ENCODE measurements at places on chromosomes 2 and 18.

DNA sequence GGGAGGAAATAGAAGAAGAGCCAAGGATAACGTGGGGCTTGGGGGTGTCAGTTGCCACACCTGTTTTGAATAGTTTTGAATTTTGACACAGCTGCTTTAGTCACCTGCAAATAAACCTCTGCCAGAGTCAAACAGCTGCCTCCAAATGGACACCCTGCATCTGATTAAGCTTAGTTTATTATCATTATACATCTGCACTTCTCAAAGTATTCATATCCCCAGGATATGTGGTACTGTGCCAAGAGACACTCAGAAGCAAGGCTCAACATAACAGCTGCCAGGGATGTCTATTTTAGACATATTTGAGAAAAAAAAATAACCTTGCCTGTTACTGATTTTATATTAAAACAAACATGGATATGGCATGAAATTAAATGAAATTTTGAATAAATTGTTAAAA, 122.5 kb upstream of the WDR75 start:
- no peak for DNase-seq

DNA sequence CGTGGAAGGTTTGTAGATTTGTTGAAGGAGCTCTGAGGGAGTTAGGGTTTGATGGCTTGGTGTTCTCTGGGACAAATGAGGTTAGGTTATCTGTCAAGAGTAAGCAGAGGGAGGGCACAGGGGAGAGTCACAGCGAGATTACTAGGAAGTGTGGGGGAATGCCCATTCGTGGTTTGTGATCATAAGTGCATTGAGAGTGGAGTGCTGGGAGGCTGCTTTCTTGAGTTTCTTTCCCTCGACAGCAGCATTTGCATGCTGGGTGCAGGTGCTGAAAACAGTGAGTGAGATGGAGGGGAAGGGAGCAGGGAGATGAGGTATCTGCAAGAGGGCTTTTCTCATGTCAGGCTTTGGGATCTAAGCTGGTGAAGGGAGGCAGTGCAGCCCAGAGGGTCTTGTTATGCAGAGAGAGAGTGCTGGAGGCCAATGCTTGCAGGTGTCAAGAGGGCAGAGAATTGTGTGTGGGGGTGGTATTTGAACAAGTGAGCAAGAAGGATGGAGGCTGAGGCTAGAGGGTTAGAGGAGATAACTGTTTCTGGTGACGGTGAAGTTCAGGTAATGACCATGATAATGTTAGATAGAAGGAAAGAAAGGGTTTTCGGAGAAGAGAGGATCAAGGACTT, 8.8 kb downstream of the RALB start:
- no peak for DNase-seq

- no peak for DNase-seq
Measured at GRCh38 chr18:62487161-62487560, 35.7 kb upstream of the ZCCHC2 start.

DNA sequence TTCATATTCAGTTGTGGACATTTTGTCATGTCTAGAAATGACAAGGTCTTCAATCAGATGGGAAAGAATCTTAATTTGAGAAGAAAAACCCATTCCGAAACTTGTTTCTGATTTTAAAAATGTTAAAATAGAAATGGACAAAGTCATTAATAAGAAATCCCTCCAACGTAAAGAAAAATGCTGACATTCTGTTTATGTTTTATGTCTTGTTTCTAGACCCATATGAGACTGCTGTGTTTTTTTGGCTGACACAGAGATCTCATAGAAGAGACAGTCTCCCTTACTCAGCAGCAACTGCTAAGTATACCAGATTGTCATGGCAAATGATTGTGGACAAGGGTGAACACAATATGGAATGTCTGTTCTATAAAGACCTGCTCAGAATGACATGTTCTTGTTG, 538.5 kb downstream of the ZEB2 start:
- no peak for DNase-seq

- no peak for DNase-seq
Measured at GRCh38 chr2:224174990-224175389, 135.9 kb upstream of the SERPINE2 start.

DNA sequence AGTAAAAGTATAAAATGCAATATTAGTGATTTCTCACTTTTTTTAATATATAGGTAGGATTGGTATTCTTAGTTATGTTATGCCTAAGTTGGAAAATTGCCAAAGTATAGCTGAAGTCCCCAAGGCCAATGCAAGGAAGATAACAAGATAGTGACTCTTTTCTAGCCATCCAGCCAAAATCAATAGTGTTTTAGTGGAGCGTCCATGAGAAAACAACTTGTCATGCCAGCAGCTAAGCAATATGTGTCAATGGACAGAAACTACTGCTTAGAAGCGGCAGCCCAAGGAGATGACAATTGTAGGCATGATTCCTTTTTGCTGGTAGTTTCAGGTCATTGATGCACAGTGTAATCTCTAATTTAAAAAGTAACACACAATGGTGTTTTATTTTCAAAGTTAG, 1444.6 kb downstream of the SUCLG1 start:
- no peak for DNase-seq

All from brain microvascular endothelial cell (primary cell).